GM10248 (cell line): ENCODE measurements at places on chromosomes 2 and 18.

GRCh38 chr2:17918789-17919188, 40.3 kb downstream of the KCNS3 start:
- no peak for DNase-seq

DNA sequence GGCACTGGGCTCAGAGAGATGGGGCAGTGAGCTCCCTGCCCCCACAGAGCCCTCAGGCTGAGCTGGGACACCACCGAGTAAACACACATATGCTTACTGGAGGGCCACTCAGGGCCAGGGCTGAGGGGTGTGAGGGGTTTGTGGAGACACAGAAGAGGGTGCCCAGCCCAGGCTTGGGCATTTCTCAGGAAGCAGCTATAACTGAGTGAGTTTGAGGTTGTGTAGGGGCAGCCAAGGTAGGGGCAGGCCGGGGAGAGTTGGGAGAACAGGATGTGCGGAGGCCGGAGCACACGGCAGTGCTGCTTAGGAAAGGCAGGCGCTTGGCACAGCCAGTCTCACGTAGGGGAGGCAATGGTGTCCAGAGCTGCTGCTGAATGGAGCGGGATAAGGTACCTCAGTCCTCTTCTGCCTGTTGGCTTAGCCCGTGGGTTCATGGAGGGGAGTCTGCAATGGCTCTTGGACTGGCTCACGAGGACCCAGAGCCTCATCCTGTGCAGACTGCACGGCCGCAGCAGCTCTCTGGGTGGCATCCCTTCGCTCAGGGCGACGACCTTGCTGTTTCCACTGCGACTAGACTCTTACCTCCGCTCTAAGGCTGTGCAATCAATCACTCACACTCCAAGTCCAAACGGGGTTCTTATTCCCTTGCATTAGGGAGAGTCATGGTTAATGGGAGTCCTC, 466.1 kb upstream of the HS6ST1 start:
- no peak for DNase-seq

DNA sequence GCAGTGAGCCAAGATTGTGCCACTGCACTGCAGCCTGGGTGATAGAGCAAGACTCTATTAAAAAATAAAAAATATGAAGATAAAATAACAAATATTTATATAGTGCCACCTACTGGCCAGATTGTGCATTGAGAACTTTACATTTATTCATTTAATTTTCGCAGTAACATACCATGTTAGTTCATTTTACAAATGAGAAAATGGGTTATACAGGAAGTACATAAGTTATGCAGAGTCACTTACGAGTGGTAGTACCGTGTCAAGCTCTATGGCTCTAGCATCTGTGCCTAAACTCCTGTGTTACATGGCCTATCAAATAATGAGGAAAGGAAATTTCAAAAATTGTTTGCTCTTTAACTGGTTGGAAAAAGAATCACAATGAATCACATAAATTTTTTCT, 27.9 kb downstream of the RIF1 start:
- DNase-seq = peak; percentile 28

DNA sequence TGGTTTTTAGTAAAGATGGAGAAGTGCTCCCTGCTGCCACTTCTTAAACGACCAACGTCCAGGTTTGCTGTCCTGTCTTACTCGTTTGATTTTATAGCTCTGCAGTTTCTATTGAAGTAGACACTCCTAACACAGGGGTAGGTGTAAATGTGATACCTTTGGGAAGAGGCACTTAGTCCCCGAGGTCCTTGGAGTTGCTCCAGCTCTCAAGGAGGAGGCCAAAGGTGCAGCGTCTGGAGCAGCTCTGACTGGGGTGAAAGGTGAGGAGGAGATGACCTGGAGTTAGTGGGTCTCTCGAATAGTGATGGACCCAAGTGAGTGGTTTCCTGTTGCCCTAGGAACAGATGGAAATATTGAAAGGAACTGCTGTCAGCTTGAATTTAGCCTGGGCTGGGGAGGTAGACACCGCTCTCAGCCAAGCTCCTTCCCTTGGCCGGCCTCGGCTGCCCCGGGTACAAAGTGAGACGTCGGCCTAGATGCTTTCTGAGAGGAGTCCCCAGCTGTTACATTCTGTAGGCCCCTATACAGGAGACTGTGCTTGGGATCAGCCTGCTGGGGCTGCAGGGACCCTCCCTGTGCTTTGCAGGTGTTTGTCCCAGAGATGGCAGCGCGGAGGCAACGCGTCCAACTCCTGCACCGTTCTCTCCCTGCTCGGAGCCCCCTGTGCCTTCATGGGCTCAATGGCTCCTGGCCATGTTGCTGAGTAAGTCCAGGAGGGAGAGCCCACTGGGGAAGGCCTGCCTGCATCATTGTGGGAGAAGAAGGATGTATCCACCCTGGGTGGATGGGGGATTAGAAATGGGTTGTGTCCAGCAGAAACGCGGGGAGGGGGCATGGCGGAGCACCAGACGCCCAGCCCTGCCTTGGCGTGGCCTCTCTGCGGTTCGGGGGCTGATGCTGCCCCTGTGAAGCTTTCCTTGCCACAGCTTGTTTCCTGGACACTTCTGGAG, 5.4 kb downstream of the KHK start:
- no peak for DNase-seq

- no peak for DNase-seq
These were observed 98.0 kb downstream of the STK39 start for GRCh38 chr2:168149150-168149974.

DNA sequence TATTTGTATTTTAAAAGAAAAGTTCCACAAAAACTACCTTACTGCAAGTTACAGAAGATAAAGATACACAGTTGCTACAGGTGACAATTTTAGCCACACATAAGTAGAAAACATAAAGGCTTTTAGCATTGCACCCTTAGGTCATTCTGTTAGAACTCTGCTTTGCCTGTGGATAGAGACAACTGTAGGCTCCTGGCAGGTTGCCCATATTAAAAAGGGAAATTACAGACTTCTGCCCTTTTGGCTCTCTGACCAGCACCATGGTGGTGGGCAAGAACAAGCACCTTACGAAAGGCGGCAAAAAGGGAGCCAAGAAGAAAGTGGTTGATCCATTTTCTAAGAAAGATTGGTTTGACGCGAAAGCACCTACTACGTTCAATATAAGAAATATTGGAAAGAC, 223.3 kb downstream of the MC4R start:
- no peak for DNase-seq

GRCh38 chr2:10768063-10768507, 44.5 kb downstream of the PDIA6 start:
- no peak for DNase-seq

GRCh38 chr2:135733045-135733444, 8.6 kb upstream of the UBXN4 start:
- DNase-seq = no peak

DNA sequence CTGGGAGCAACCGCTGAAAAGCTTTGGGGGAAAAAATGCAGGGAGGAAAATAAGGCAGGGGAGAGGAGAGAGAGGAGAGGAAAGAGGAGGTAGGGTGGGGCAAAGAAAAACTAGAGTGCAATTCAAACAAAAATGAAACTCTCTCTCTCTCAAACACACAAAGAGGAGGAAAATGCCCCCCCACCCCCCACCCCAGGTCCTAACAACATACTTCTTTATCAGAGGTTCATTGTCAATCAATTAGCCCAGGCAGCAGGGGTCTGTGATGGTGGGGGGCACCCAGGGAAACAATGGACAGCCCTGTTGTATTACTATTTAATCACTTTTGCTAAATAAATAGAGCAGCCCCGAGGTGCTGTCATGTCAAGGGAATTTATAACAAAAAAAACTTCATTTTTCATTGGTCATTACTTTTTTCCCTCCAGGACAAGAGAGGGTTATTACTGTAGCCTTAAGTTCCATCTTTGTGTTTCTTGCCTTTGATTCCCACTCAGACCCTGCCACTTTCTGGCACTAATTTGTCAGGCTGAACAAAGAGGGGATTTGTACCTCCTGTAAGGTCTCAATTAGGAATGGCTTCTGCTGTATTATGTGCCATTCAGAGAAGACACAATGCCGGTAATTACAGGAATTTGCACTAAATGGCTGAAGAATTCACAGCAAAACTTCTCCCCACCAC, 55.0 kb downstream of the PLEKHM3 start:
- DNase-seq = no peak

DNA sequence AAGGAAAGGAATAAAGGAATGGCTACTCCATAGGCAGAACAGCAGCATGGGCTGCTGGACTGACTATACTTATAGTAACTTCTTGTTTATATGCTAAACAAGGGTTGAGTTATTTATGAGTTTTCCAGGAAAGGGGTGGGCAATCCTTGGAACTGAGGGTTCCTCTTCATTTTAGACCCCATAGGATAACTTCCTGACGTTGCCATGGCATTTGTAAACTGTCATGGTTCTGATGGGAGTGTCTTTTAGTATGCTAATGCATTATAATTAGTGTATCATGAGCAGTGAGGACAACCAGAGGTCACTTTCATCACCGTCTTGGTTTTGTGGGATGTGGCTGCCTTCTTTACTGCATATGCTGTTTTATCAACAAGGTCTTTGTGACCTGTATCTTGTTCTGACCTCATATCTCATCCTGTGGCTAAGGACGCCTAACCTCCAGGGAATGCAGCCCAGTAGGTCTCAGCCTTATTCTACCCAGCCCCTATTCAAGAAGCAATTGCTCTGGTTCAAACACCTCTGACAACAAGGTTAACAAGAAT, 98.6 kb upstream of the CABLES1 start:
- DNase-seq = no peak

DNA sequence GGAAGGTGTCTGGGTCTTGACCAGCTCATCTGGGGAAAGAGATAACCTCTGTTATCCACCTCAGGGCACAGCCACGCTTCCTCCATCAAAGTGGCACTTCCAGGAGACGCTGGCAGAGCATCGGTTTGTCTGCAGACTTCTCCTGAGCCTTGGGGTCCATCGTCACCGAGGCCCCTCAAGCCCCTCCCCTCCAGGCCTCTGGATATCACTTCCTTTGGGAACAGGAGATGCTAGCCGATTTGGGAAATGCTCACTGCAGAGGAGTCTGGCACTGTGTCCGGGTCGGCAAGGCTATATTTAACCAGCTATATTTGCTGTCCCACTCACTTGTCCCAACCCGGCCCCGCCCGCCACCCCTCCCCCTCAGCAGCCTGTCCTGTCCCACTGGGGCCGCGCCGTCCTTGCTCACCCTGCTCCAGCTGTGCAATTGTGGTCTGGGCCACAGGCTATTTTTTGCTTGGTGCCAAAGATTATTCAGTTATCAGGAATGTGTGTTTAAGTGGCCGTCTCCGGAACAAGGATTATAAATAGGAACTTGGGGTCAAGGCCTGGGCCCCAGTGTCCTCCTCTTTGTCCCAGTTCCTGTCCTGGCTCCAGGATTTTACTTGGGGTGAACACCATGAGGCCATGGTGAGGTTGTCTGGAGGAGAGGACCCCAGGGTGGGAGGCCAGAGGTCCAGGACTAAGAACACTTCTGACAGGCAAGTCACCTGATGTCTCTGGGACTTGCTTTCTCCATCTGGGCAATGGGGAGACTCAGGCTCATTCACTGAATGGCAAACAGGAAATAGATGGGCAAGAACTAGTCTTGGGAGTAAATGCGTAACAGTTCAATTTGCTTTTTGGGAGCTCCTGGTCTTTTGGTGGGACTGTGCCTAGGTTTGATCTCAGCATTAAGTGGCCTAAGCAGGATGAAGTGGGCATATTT, 263.6 kb downstream of the DYSF start:
- DNase-seq = no peak

DNA sequence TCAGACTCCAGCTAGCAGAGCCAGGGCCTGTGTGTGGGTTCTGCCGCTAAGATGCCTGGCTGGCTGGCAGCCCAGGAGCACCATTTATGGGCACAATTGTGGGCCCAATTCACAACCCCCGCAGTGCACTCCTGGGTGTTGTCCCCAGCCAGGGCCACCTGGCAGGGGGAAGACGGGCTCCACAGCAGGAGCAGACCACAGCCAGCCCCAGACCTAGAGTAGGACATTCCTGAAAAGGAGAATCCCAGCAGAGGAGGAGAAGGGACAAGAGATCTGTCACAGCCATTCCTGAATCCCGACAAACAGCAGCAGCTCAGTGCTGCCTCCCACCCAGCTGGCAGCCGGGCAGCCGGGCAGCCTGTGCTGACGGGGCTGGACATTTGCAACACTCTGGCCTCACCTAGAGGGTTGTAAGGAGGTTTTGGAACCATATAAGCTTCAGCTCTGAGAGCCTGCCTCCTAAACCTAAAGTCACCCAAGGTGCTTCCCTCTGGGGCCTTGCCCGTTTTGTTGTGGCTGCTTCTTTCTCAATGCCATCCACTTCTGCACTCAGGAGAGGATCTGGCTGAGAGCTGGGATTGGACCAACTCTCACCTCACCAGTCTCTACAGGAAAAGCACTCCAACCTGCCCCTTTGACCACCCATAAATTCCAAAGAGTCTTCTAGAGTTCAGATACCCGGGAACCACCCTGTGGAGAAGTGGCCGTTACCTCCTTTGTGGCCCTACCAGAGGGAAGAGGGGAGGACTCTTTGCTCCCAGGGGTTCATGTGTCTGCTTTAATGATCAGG, 4.1 kb upstream of the TMEM177 start:
- no peak for DNase-seq

GRCh38 chr2:121451398-121451797, 79.3 kb upstream of the RNU4ATAC start:
- DNase-seq = no peak

DNA sequence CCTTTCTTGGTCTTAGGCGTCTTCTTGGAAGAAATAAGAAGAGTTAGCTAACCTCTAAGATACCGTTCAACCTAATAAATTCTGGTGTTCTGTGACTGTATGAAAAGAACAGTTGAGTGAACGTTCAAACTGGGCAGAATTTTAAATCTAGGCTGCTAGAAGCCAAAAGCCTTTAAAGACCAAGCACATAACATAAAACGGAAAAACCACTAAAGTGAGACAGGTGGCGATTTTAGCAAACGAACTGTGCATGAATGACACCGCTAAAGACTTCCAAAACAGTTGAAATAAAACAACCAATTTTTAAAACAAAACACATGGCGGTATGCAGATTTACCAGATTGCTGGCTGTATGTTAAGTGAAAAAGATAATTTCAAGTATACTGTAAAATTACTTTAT, 73.1 kb downstream of the GALNT13 start:
- no peak for DNase-seq

DNA sequence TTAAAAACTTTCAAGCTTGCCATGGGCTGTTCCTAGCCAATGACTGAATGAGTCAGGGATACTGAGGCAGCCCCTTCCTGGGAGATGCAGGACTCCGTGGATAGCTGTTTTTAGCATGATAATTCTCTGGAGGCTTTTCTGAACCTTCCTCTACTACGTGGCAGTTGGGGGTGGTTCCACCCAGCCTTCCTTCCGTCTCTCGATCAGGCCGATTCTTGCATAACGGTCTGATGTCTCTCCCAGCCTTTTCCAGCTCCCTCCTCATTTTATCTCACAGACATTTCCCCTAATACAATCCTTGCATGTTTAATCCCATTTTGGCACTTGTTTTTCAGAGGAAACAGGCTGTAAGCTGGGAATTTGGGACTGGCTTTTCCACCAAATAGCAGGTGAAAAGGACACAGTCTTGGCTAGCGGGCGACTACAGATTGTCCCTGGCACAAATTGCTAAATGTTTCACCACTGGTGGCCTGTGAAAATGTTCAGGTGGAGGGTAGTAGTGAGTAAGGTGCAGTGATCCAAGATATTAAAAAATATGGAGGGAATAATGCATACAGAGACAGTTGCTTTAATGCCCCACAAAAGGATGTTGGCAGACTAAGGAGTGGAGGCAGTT, 21.0 kb upstream of the CTLA4 start:
- no peak for DNase-seq

- DNase-seq = no peak
These were observed 68.3 kb downstream of the RIF1 start for GRCh38 chr2:151478011-151478410.
